HuH-7 (cell line): ENCODE measurements at places on chromosomes 13 and 19.

GRCh38 chr13:79681069-79681468 is 200.1 kb downstream of the NDFIP2 start:
- DNase-seq: no peak

DNA sequence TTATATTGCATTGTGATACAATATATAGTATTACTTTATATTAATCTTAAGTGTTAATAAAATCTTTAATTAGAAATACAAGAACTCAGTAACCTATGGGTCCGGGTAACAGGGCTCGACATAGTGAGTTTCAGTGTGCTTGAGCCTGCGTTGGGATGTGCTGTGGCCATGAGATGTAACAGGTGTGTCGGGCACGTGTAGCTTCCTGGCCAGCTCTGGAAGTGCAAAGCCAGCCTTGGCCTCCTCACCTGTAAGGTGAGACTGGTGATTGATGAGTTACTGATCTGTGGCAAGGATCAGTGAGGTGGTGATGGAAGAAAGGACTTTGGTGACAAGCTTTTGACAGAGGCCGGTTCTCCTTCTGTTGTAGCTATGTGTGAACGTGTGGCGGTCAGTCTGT is 19.2 kb downstream of the ATP4B start:
- DNase-seq: no peak

DNA sequence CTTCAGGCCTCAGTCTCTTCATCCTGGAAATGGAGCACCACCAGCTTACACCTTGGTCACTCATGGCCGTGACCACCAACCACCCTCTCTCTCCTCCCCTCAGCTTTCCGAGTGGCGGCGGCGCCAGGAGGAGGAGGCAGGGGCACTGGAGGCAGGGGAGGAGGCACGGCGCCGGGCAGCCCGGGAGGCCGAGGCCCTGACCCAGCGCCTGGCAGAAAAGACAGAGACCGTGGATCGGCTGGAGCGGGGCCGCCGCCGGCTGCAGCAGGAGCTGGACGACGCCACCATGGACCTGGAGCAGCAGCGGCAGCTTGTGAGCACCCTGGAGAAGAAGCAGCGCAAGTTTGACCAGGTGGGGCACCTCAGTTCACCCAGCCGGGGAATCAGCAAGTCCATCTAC is 47.7 kb downstream of the KCNC3 start:
- no peak for DNase-seq

- no peak for DNase-seq
These were observed 18.1 kb downstream of the SHANK1 start for GRCh38 chr19:50701367-50701985.

DNA sequence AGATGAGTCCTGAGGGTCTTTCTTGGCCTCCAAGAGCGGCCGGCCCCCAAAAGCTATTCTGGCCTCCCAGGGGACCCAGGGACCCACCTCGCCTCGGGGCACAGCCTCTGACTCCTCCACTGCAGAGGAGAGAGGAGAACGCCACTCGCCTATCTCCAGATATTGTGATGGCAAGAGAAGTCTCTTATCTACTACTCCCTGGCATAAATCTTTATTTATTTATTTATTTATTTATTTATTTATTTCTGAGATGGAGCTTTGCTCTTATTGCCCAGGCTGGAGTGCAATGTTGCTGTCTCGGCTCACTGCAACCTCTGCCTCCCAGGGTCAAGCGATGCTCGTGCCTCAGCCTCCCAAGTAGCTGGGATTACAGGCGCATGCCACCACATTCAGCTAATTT is 11.0 kb downstream of the SLC7A9 start:
- no peak for DNase-seq

DNA sequence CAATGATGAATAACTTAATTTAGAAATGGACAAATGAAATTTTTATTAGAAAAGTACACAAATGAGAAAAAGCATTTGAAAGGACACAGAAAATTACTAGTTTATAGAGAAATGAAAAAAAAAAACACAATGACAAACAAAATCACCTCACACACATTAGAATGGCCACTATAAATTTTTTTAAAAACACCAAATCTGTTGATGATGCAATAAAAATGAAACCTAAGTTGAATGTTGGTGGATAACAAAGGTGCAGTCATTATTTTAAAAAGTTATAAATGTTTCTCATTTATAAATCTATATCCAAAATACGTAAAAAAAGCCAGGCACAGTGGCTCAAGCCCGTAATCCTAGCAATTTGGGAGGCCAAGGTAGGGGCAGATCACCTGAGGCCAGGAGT is 20.8 kb downstream of the ZNF626 start:
- DNase-seq: no peak

GRCh38 chr19:42168206-42168605 is 36.0 kb upstream of the POU2F2 start:
- DNase-seq: no peak

GRCh38 chr13:109509154-109509900 is 277.1 kb downstream of the IRS2 start:
- no peak for DNase-seq

GRCh38 chr19:1085676-1086442 is 9.3 kb downstream of the POLR2E start:
- no peak for DNase-seq

- DNase-seq: no peak
These were observed 148.5 kb upstream of the FREM2 start for GRCh38 chr13:38538422-38538821.

DNA sequence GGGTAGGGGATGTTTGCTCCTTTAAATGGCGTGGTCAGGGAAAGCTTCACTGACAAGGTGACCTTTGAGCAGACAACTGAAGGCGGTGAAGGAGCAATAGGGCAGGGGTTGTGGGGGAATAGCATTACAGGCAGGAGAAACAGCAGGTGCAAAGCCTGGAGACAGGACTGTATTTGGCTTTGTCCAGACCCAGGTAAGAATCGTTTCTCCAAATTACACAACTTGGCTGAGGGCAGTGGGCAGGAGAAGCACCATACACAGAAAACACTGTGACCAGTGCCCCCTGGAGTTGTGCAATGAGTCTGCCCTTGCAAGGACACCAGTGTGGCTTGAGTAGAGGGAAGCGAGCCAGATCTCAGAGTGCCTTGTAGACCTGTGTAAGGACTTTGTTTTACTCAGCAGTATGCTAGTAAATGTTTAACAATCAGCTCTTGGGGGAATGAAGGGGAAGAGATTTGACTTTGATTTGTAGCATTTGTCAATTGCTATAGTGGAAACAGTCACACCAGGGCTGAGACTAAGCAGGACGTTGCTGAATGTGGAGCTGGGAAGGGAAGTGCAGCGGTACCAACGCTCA is 360.0 kb downstream of the DCT start:
- peak; percentile 12 for DNase-seq

DNA sequence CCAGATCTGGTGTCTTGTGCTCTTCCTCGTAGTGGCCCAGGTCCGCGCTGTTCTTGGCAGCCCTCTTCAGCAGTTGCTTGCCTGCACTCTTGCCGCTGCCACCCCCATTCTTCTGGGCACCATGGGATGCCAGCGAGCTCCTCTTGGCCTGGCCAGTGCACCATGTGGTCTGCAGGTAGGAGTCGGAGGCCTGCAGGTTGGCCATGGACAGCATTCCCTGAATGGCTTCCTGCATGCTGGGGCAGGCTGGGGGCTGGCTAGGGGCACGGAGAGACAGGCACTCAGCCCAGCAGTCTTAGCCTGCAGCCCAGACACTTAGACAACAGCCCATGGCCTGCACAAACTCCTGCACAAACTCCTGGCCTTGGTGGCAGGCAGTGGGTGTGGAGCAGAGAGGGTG is 234.9 kb downstream of the TUBA3C start:
- DNase-seq: no peak

GRCh38 chr19:30890033-30890432 is 459.2 kb downstream of the TSHZ3 start:
- DNase-seq: no peak

DNA sequence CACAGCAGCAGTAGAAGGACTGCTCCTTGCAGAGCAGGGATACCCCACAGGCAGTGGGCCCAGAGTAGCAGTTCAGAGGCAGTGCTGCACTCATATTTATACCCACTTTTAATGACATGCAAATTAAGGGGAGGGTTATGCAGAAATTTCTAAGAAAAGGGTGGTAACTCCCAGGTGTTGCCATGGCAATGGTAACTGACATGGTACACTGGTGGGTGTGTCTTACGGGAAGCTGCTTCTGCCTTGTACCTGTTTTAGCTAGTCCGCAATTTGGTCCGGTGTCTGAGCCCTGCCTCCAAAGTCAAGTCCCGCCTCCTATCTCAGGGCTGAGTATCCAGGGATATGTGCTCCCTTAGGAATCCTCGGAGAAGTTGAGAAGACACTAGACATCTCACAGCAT is 79.2 kb upstream of the UQCRFS1 start:
- DNase-seq: no peak

GRCh38 chr13:20461860-20462532 is 63.7 kb downstream of the CRYL1 start:
- no peak for DNase-seq

DNA sequence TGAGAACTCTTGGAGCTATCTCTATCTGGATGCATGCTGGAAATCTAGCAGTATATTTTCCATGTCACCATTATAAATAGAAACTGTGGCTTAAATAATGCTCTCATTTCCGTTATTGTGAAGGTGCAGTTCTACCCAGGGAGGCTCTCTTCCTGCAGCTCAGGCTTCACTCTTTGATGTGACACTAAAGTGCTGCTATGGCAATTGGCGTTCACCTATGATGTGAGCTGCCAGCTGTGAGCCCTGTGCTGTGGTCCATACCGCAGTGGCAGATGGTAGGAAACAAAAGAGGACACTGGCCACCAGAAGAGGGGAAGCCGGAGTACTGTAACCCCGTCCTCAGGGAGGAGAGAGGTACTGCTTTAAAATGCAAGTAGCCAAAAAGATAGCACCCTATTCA is 40.6 kb upstream of the ZNF681 start:
- no peak for DNase-seq

- DNase-seq: no peak
These were observed 56.1 kb downstream of the MRPL57 start for GRCh38 chr13:21232599-21232998.

GRCh38 chr19:30682999-30683536 is 310.9 kb downstream of the ZNF536 start:
- peak; percentile 93 for DNase-seq

DNA sequence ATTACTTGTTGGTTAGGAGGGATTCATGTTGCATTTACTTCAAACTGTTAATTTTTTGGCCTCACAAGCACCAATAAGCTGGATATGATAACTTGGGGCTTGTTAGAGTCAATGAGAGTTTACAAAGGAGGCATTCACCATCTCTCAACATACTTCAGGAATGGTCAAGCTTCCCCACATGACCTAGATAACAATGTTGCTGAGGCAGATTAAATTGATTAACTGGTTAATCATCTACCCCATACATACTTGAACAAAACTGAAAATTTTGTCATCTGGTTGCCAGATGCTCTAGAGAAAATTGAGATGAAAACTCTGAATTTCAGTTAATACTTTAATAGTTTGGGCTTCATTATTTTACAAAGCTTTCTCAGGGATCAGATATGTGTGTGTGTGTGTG is 43.0 kb upstream of the UBL3 start:
- DNase-seq: no peak

DNA sequence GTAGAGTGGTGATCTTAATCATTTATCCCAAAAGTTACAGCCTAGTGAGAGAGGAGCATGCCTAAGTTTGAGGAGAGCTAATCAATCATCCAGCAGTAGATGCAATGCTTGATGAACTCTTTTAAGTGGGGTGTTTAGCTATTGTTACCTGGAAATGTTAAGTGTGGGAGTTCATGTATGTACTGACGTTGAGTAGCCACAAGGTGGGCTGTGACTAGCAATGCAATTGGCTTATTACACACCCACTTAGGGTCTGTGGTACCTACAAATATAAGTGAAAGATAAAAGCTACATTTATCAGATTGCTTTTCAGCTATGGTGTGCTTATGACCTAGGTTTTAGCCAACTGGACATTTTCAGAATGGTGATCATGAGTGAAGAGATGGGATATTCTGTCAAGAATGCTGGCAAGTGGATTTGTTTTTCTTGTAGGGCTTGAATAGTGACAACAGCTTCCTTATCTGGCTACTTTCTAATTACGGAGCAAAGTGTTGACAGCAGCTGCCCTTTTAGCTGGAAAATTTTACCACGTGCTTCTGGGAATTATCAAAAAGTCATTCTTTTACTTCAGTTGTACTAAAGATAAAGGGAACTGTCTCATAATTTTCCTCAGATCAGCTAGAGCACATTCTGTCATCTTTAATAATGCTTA is 170.6 kb downstream of the POSTN start:
- DNase-seq: no peak

DNA sequence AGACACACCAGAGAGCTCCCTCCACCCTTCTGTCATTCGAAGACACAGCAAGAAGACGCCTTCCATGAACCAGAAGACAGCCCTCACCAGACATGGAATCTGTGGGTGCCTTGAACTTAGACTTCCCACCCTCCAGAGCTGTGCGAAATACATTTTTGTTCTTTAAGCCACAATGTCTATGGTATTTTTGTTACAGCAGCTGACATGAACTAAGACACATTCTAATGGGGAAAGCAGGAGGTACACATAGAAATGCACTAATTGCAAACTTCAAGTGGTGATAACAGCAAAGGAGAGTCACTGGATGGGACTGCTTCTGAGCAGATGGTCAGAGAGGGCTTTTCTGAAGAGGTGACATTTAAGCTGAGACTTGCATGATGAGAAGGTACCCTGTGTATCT is 16.2 kb downstream of the OR7C2 start:
- no peak for DNase-seq

DNA sequence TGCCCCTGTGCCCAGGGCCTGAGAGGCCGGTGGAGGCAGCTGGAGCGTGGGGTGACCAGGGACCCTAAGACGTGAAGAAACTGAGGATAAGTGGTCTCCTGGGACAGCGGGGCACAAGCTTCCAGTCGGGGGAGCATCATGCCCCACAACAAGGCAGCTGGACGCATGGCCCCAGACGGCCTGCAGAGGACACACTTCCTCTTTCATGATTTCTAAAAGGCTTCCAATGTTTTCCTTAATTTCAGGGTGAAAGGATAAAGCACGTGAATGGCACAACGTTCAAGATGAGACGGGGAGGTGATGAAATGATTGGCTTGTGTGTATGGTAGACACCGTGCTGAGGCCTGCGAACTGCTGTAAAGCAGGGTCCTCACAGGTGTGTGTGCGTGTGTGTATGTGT is 20.2 kb upstream of the MYDGF start:
- no peak for DNase-seq

DNA sequence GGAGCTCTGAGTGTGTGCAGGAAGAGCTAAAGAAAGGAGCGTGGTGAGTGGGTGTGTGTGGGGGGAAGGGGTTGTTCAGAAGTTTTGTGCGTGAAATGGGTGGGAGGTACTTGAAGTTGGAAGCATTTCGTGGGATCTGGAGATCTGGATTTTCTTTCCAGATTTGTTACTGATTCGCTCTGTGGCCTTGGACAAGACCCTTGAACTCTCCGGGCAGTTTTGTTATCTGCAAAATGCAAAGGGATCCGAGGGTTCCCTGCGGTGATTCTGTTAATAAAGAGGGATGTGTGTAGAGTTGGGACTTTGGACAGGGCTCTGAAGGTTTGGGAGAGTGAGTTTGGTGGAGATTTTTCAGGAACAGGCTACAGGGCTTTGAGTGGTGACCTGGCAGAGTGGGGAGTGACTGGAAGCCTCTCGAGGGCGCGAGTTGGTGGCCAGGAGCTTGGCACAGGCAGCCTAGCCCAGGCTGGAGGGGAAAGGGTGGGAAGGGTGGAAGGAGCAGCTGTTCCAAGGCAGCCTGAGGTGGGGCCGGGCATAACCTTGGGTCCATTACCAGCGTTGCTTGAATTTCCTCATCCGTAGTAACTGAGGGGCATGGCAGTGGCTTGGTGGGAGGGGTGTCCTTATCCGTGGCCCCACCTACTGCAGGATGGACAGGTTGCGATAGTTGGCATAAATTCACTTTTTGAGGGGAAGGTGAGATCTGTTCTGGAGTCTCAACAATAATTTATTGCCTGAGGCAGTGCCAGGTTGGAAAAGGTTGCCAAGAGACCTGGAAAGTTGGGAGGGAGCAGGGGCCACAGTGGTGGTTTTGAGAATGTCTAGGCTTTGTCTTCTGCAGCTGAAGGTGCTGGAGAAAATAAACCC is 2.1 kb downstream of the ACTN4 start:
- no peak for DNase-seq
